ENCODE measurements at places on chromosomes 16 and 17.
A peak's percentile ranks its signal among the peaks of the same experiment; 100 is the strongest.

DNA sequence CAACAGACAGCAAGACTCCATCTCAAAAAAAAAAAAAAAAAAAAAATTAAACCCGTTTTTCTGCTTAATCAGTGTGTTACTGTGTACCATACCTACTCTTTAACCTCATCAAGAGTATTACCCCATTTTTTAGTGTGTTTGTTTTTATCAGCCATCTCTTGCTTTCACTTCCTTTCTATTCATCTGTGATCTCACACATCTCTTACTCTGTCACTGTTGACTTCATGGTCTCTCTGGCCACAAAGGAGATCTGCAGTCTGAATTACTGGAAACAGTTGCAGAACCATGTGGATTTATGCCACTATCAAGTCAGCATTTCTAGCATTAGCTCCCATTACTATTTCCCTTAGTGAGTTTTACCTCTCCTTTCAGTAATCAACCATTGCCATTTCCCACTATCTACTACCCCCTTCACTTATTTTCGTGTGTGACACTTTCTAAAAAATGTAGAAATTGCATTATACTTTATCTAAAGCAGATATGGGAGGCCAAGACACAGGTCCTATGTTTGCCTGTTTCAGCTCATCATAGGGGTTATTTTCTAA lies 20.1 kb downstream of the NDEL1 start:
- DNase-seq, result no peak

- DNase-seq, result no peak
Measured at GRCh38 chr16:84700446-84701300, 873 bp downstream of the USP10 start.

DNA sequence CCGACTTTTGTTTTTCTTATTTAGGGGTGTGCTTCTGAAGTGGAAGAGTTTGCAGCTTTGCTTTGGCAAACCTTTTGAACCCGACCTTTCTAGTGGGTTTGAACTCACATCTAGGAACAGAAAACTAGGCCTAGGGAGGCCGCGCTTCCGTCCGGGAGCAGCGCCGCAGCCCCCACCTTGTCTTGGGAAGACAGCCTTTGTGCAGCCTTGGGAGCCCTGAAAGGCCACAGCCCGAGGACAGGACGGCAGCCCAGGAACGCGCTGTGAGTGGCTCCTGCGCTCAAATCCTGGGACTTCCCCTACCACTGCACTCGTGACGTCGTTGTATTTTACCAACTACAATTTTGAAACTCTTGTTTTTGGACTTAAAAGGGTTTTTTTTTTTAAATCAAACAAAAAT lies 53.7 kb upstream of the ZNF267 start:
- no peak for DNase-seq

DNA sequence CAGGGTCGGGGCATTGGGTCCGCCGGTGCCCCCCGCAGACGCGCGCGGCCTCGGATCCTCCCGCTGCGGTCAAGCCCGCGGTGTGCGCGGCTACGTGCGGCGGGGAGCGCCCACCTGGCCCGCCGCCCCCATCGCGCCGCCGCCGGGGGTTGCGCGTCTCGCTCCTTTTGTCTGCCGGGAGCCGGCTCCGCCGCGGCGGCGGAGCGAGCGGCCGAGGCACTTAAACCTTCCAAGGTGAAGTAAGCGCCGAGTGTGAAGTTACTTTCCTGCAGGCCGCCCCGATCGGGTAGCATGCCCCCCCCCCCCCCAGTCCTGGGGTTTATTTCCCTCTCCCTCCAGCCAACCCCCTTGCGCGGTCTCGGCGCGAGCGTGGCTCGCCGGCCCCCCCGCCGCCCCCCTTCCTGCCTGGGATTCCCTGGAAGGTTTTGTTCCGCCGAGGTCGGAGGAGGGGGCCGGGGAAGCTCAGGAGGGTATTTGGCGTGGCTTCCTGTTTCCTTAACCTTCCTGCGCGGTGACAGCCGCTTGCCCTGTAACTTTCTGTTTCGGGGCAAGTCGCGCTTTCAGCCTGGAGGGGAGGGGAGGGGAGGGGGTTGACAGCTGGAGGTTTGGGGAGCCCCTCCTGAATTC lies 56.6 kb upstream of the GSE1 start:
- peak; percentile 62 for DNase-seq

GRCh38 chr17:74604761-74605160 lies 12.7 kb upstream of the CD300LD start:
- no peak for DNase-seq

- DNase-seq, result no peak
Measured at GRCh38 chr16:69315486-69316311, 4.5 kb downstream of the VPS4A start.

GRCh38 chr16:56470232-56470631 lies 18.9 kb downstream of the OGFOD1 start:
- no peak for DNase-seq

- no peak for DNase-seq
Measured at GRCh38 chr16:47342055-47342454, 118.8 kb downstream of the ITFG1 start.

GRCh38 chr17:75238684-75239191 lies 22.7 kb downstream of the GGA3 start:
- peak; percentile 86 for DNase-seq

DNA sequence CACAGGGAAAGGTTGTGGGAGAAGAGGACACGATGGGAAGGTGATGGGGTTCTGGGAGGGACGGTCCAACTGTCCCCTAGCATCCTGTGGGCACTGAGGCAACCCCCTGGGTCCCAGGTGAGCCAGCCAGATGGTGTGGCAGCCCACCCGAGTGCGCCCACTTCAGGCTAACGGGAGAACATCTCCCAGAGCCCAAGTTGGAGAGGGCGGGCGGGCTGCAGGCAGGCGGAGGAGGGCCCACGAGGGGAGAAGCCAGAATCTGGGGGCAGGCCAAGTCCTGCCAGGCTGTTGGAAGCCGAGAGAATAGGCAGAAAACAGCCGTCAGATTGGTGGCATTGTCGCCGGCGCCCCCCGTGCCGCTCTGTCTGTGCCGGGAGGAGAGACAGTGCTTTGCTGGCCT lies 13.8 kb upstream of the ABCC3 start:
- DNase-seq, result no peak

GRCh38 chr17:21194703-21195102 lies 19.3 kb downstream of the TMEM11 start:
- DNase-seq, result peak; percentile 89

- DNase-seq, result no peak
Measured at GRCh38 chr17:45307290-45308015, 9.4 kb downstream of the MAP3K14 start.

- no peak for DNase-seq
Measured at GRCh38 chr17:37130984-37131446, 182.3 kb downstream of the AATF start.

- DNase-seq, result no peak
Measured at GRCh38 chr17:40349895-40350688, 14.4 kb downstream of the GJD3 start.

- no peak for DNase-seq
Measured at GRCh38 chr17:13541032-13541480, 60.7 kb downstream of the HS3ST3A1 start.

DNA sequence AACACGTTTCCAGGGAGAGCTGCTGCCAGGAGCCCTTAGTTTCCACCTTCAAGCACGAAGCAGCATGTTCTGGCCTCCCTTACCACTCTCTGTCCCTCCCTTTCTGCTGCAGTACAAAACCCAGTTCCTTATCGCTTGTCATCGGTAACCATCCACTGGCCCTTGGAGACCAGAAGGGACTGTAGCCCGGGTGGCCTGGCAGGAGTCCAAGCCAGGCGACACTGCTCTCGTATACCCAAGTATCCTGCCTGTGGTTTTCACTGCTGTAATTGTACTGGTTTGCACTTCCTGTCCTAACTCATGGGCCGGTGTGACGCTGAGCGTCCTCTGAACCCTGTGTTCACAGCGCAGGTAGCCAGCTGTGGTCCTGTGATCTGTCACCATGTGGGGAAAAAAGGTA lies 81.1 kb downstream of the MAF start:
- no peak for DNase-seq

DNA sequence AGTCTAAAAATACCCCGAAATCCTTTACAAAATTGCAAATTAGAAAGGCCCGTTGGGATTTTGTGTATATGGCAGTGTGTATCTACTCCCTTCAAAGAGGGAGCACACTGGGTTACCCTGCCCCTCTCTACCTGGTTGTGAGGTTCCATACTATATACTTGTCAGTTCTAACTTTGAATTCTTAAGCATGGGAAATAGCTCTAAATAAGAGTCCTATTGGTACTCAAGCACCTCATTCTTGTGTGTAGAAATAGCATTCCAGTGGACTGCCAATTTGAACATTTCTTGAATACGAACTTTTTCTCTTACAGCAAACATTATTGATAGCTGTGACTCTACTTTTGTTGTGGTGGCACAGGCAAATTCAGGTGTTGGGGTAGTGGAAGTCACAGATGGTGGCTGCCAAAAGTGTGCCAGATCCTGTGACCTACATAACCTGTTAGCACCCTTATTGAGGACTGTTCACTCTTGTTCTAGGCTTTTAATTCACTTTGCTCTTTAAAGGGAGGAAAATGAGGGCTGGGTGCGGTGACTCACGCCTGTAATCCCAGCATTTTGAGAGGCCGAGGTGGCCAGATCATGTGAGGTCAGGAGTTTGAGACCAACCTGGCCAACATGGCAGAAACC lies 16.1 kb downstream of the ESRP2 start:
- no peak for DNase-seq

DNA sequence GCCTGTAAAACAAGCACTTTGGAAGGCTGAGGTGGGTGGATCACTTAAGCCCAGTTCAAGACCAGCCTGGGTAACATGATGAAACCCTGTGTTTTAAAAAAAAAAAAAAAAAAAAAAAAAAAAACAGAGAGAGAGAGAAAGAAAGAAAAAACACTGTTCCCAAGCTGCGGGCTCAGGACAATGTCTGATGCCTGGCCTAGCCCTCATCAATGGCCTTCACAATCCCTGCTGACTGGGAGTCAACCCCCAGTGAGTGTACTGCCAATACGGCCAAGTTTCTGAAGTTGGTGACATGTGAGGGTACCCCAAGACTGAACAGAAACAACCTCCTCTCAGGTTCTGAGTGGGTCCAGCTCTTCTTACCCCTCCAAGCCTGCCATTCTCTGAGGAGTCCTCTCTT lies 116.5 kb downstream of the ZNF778 start:
- DNase-seq, result no peak

GRCh38 chr16:88977812-88978607 lies 1.0 kb upstream of the CBFA2T3 start:
- no peak for DNase-seq

GRCh38 chr16:4660454-4661007 lies 32.8 kb upstream of the NUDT16L1 start:
- DNase-seq, result no peak

Data from NCI-H524 (cell line).